ENCODE measurements at places on chromosomes 6 and 20.

DNA sequence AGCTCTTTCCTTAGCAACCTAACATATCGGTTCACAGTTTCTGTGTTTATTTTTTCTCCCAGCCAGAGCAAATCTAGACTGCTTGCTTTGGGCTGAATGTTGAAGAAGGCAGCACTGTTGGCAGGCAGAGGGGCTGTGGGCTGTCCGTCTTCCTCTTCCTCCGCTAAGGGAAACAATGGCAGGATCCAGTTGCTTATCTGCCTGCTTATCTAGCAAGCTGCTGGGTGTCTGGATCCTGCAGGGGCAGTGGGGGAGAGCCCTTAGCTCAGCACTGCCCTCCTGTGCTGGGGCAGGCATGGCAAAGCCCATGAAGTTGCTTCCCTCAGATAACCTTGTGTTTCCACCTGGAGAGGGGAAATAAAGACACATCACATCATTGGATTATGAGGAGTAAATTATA is 92.7 kb upstream of the CD93 start:
- DNase-seq = no peak

DNA sequence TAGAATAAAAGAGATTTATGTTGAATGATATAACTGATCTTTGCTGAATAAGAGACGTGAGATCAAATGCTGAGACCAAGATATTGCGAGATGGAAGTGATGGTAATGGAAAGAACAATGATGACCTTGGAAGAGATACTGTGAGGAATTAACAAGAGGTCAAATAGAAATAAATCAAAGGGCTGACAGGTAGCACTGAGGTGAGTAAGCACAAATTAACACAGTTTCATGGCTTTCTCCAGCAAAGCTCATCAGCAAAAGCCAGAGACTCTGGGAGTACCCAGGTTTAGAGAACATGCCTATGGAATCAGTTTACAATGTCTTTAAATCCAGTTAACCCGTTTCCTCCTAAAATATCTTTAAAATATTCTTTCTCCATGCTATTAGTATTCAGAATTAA is 53.3 kb downstream of the POU3F2 start:
- DNase-seq = no peak

DNA sequence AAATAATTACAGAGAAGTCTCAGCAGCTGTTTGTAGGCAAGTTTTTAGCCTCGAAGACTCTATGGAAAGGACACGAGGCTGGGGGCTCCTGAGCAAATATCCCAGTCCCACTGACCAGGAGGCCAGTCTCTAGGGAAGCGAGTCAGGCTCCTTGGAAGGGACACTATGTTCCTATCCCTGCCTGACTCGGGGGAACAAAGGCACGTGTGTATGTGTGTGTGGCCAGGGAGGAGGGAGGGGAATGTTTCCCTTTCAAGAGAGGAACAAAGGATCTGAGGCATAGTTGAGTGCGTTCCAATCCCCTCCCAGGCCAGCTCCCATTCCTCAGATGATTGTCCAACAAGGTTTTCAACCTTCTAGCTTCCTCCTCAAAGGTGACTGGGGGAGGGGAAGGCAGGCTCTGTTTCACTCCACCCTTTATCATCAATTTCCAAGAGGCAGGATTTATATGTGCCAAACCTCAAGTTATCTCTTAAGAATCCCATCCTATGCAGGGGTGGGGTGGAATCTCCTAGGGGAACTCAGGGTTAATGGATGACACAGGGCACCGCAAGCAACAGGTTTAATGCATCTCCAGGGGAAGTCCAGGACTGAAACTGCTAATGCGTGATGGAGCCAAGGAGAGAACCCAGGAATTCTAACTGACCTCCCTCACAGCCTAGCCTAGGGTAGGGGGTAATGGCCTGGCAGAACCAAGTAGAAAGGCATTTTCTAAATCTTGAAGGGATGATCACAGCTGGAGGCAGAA is 9.9 kb downstream of the BCL2L1 start:
- DNase-seq = no peak

GRCh38 chr6:52517502-52518278 is 59.2 kb downstream of the TRAM2 start:
- DNase-seq = no peak

- no peak for DNase-seq
Observed at GRCh38 chr6:164911873-164912580, 397.4 kb downstream of the C6orf118 start.

- DNase-seq = no peak
Observed at GRCh38 chr6:30061858-30062458, 893 bp downstream of the POLR1H start.
